ENCODE measurements at places on chromosomes 4 and X. TPM values are rescaled to one million over a fixed set of nuclear protein-coding genes. Genes with fewer than 3 reads are reported as not detected.

TMSB15C gene
- 12.3 TPM for total RNA-seq

- no peak for DNase-seq
Measured at GRCh38 chr4:54276641-54277430, 47.7 kb downstream of the PDGFRA start.

TLR2 gene
- total RNA-seq = 186 TPM

DNA sequence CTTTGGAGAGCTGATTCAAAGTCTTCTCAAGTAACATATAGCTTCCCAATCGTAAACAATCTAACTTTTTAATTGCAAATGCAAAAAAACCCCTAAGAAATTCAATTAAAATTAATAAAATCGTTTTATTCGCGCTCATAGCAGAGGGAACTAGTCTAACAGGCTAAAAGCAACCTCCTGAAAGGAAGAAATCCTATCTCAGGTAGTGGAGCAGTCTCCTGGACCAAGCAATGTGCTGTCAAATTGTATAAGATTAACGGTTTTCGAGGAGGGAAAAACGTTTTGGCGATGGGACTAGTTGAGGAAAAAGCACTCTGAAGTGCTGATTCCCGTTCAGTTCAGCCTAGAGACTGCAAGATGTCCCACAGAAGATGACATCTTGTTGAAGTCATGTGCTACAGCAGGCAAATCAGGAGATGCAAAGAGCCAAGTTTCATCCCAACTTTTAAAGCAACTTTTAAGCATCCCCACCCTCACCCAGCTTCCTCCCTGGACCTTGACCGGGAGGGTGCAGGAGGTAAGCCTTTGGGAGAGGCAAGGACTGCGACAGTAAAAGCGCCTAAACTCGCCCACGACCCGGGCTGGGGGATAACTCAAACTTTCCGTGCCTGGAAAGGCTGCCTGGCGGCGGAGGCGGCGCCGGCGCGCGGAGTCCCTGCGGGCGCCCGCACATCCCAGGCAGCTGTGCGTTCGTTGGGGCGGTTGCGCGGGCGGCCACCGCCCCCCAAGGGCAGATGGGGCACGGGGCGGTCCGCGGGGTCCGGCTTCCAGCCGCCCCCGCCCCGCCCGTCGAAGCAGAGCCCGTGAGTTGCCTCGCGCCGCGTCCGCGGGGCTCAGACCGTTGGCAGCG lies 784 bp downstream of the MAP7D3 start:
- DNase-seq = peak; percentile 56

- no peak for DNase-seq
Measured at GRCh38 chr4:122710434-122711308, 21.8 kb upstream of the BBS12 start.

EGFL6 gene
- 58.7 TPM for total RNA-seq
